ENCODE measurements at places on chromosomes 3 and 15.

- DNase-seq: no peak
These were observed 13.4 kb downstream of the WDR72 start for GRCh38 chr15:53746101-53746500.

DNA sequence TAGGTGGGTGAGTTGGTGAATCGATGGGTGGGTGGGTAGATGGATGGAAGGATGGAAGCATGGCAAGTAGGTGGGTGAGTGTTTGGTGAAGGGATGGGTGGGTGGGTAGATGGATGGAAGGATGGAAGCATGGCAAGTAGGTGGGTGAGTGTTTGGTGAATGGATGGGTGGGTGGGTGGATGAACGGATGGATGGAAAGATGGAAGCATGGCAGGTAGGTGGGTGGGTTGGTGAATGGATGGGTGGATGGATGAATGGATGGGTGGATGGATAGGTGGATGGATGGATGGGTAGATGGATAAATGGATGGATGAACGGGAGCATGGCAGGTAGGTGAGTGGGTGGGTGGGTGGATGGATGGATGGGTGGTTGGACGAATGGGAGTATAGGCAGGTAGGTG is 65.1 kb downstream of the SLC6A1 start:
- no peak for DNase-seq

- DNase-seq: no peak
These were observed 6.9 kb upstream of the NFKBIZ start for GRCh38 chr3:101842245-101842934.

DNA sequence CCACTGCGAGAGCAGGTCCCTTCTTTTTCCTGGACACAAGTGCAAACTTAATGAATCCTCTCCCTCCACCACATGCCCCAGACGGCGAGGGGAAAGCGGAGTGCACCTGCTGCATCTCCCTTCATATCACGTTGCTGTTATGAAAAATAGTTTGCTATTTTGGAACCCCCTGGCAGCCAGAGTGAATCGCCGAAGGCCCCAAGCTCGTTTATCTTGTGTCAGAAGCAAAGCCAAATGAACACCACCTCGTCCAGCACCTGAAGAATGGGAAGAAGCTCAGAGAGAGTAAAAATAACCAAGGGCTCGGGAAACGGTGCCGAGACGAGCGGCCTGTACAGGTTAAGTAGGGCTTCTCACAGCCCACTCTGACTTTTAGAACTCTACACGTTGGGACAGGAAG is 394.6 kb upstream of the RORA start:
- no peak for DNase-seq

GRCh38 chr15:78840661-78841375 is 29.6 kb upstream of the ADAMTS7 start:
- DNase-seq: no peak

All from stimulated activated CD4-positive, alpha-beta T cell treated with anti-CD3 and anti-CD28 coated beads, Interleukin-1b, Interleukin-23, amount 100 ng/mL, for 4 hours (primary cell).